ENCODE measurements at places on chromosomes 16 and 17.

DNA sequence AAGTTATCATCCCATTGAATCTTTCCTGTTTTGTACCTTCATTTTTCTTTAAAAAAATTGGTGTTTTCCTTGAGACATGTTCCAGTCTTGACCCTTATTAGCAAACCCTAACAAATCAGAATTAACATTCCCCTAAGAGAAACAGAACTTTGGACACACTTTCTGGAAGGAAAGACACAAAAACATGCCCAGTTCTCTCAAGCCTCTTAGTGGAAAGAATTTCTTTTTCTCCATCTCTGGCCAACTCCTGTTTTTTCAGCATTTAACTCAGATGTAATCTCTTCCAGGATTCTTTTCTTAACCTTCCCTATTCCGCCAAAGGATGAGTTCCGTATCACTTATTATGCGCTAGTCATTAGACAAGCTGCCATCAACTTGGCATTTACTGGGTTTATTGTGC, 23.9 kb upstream of the CDH8 start:
- DNase-seq, result no peak

DNA sequence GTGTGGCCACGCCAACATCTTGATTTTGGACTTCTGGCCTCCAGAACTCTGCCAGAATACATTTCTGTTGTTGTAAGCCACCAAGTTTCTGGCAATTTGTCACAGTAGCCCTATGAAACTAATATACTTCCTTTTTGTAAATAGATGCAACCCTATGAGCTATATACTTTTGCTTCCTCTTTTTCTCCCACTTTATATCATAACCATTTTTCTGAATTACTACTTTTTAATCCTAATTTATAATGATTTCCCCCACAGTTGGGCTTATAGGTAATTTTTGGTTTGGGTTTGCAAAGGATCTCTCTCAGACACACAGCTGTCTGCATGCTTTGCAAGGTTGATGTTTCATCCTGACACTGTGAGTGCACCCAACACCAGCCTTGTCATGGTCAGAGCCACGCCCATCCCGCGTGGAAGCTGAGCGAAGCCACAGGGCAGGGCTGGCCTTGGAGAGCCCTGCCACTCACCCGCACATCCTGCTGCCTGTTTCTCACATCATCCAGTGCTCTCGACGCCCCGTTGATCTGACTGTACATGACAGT, 5.8 kb downstream of the TRIM25 start:
- DNase-seq, result no peak

GRCh38 chr17:6577686-6578263, 21.4 kb upstream of the PITPNM3 start:
- DNase-seq, result peak; percentile 44

- peak; percentile 36 for DNase-seq
These were observed 191.1 kb downstream of the CHD9NB start for GRCh38 chr16:52861614-52862022.

DNA sequence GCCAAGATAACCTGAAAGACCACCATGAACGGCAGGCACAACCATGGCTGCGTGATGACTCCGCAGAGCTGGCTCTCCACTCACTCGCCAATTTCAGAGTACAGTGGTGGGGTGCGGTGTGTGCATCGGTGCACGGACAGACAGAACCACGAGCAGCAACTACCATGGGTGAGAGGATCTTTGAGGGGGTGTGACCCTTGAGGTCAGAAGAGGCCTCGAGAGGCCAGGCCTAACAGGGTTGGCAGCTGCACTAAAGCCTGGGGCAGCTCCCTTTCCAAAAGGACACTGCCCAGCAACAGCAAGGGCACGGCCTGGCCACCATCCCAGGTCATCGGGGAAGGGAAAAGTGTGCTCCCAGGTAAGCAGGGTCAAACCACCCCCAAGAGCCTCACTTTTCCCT, 1.9 kb upstream of the ECI1 start:
- DNase-seq, result no peak

- DNase-seq, result no peak
These were observed 11.8 kb downstream of the PIK3R6 start for GRCh38 chr17:8855477-8856204.

DNA sequence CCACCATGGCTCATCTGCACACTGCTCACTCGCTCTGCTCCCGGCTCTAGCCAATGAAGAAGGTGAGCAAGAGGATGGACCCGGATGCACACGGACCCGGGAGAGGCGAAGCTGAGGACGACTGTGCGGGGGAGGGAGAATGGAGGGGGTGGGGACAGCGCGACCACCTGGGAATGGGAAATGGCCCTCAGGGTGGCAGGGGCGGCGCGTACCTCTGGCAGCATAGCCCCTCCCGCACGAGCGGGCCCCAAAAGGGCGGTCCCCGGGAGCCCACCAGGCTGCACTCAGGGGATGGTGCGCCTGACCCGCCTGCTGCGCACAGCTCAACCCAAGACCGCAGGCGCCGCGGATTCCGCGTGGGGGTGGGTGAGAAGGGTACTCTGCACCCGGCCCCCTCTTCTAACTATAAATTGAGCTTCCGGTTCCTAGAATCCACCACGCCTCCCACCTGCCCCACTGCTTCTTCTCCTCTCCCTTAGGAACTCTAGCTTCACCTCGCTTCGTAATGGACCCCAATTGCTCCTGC, 6.1 kb downstream of the MT1H start:
- no peak for DNase-seq

DNA sequence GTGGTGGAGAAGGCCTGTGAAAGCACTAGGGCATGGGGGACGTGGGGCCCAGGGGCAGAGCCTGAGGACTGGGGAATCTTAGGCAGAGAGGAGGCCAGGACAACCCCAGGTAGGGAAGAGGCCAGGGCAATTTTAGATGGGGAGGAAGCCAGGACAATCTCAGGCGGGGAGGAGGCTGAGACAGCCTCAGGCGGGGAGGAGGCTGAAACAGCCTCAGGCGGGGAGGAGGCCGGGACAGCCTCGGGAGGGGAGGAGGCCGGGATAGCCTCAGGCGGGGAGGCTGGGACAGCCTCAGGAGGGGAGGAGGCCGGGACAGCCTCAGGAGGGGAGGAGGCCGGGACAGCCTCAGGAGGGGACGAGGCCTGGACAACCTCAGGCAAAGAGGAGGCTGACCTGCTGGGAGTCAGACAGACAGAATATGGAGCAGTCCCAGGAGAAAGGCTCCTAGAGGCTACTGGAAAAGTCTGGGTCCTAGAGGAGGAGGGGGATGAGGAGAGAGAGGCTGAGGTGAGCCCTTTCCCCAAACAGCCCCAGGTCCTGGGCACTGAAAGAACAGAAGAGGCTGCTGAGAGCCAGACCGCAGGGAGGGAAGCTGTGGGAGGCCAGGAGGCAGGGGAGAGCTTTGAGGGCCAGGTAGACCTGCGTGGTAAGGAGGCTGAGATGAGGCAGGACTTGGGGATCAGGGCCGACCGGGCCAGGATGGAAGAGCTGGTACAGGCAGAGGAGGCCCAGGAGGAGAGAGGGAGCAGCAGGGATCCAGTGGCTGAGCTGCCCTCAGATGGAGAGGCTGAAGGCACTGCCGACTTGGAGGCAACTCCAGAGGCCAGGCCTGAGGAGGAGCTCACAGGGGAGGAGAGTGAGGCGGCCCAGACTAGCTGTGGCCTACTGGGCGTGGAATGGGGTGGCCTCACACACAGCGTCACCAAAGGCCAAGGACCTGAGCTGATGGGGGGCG, 1.6 kb downstream of the APOBR start:
- DNase-seq, result no peak

DNA sequence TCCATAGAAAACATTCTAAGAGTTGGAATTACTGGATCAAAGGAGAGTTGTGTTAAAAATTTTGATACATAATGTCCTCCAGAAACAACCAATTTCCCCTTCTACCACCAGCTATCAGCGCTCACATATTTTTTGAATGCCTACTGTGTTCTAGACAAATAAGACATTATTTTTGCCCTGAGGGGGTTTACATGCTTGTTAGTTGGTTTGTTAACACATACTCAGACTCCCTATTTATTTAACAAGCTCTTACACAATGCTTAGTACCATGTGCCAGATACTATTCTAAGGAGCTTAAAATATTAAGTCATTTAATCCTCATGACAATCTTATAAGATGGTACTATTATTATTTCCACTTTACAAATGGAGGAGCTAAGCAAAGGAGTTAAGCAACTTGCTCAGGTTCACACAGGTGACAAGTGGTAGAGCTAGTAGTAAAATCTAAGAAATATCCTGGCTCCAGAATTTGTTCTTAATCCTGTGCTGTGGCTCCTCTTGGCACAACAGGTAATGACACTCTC, 194.2 kb downstream of the UTP18 start:
- no peak for DNase-seq

DNA sequence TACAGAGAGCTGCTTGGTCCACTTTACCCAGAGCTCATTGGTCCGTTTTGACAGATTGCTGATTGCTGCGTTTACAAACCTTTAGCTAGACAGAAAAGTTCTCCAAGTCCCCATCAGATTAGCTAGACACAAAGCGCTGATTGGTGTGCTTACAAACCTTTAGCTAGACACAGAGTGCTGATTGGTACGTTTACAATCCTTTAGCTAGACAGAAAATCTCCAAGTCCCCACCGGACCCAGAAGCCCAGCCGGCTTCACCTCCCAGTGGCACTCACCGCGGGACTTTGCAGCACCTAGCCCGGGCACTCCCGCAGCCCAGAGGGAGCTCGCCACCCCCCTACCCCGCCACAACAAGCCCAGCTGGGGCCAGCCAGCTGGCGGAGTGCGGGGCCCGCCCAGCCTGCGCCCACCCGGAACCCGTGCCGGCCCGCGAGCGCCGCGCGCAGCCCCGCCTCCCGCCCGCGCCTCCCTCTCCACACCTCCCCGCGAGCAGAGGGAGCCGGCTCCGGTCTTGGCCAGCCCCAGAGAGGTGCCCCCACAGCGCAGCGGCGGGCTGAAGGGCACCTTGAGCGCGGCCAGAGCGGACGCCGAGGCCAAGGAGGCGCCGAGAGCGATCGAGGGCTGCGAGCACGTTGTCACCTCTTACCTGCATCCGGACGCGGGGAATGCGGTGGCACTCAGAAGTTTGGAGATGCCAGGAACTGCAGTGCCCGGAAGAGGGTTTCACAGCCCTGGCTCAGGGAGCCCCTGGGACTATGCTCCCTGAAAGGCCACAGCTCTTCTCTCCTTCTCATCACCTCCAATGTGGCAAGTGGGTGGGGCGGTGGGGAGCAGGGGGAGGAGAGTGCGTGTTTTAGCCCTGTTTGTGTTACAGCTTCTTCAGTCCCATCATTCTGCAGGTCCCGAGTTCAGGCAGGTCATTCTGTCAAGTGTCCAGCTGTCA, 1504.5 kb downstream of the CDH11 start:
- peak; percentile 16 for DNase-seq

GRCh38 chr17:82985428-82985805, 94.0 kb upstream of the METRNL start:
- DNase-seq, result peak; percentile 6

DNA sequence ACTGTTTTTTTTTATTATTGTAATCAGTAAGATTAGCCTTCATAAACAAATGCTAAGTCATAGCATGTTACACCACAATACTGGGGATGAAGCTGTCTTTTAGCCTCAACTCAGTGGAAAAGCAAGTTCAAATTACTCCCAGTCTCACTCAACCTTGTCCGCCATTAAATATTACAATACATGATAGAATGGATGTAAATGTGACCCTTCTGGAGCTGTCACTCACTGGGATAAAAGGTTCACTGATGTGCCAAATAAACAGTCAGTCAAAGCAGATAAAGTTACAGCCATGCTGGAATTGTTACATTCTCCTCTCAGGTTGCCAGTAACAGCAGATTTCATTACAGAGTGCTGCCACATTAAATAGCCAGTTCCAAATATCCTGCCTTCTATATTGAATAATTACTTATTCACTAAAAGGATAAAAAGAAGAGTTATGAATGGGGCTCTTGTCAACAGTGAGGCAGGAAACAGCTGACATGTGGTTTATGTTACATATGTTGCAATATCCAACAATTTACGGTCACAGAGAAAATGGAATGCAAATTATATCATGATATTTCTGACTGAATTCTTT, 53.4 kb downstream of the BRIP1 start:
- DNase-seq, result peak; percentile 12

- no peak for DNase-seq
These were observed 28.6 kb upstream of the HYDIN start for GRCh38 chr16:71259086-71259485.

DNA sequence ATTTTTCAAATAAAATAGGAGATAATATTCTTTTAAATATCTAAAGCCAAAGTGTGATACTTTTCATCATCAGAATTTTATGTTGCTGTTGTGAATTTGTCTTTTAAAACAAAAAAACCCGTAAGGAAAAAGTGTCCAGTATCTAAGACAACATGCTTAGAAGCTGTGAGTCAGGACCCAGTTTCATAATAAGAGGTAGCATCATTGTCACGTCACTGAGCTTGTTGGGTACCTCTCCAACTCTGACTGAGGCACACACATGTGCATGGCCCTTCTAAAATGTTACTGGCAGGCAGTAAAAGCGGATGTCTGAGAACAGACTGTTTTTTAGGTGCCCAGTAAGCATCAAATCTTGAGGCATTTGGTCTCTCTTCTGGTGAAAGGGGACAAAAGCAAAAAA, 2.5 kb downstream of the CIAPIN1 start:
- DNase-seq, result no peak

DNA sequence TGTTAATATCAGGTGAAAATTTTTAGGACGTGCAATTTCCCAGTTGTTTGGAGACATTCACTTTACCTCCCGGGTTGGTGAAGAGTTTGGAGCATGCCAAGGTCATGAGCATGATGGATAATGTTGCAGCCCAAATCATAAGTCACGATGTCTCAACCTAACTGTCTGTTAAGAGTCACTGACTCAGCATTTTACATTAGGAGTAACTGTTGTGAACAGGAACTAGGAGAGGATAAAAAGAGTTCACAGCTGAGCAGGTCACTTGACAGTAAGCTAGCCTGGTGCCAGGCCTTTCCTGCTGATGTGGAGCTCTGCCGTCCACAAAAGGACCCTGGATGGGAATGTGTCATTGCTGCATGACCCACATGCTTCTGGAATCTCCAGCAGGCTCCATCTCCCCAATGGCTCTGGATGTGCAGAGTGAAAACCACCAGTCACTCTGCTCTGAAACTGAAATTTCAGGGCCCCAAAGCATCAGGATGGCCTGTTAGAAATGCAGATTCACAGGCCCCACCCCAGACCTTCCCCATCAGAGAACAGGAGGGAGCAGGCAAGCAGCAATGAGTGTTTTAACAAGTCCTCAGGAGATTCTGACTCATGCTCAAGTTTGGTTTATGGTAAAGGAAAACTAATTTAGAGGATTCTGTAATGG, 371.6 kb upstream of the MAF start:
- no peak for DNase-seq
